ENCODE measurements at places on chromosomes 5 and 9. TPM values are rescaled to one million over a fixed set of nuclear protein-coding genes. Genes with fewer than 3 reads are reported as not detected.

GRCh38 chr5:65338606-65339151, 143.0 kb downstream of the ADAMTS6 start:
- no peak for DNase-seq

- DNase-seq, result no peak
Observed at GRCh38 chr9:130137081-130137640, 35.0 kb upstream of the NCS1 start.

DNA sequence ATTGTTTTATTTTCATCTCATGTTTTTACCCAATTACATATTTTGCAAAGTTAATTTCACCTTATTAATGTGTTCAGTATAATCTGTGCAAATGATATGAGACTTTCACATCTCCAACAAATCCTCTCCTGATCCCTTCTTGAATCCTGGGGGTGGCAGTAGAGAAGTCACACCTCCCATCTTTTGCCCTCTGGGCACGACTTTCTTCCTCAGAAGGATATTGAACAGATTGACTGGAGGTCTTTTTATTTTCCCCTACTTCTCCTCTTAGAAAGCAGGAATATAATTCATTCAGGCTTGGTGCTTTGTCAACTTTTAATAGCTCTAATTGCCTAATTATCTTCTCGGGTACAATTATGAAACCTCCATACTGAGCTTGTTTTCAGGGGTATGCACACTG, 1037.1 kb upstream of the NUDT12 start:
- DNase-seq, result no peak

DNA sequence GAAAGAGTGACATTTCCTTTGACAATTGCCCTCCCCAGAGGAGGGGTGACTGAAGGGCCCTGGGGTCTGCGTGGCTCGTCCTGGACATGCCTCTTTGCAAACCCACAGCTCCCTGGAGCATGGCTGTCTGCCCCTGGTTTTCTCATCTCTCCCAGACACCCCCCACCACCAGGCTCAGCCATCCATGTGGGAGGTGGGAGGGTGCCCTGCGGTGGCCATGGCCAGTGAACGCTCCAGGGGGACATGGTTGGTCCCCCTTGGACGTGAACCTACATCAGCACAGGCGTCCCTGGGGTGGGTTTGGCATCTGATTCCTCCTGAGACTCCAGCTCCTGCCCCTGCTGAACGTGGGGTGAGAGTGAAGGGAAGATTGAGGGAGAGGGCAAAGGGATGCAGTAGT, 67.7 kb upstream of the LMX1B start:
- DNase-seq, result no peak

DNA sequence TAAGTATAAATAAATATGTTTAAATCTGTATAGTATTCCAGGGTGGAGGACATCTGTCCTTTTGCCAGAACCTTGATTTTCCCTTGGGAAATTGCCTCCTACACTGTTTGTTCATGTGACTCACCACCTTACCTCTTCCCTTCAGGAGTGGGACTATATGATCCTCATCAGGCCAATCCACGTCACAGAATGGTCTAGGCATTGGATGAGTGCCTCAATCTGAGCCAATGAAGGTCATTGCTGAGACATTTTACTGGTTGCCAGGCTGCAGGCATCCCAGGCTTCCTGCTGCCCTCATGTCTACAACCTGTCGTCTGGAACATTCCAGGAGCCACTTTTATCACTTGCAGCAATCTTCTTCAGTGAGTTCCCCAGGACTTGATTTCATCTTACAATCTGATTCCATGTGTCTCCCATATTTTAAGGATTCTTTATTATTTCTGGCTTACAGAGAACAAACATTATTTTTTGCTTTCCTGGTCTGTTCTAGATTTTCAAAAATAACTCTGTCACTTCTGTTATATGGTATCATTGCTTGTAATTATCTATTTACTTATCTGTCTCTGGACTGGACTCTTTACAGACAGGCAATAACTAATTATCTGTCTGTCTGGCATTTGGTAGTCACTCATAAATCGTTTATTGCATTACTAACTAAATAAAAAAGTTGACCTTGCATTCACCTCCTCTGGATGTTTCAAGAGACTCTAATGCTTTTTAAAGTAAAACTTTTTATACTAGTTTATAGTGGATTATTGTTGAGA, 107.3 kb upstream of the APC start:
- no peak for DNase-seq

GRCh38 chr5:167982-168660, 23.2 kb upstream of the LRRC14B start:
- peak; percentile 69 for DNase-seq

GRCh38 chr5:126535856-126536545, 59.0 kb downstream of the ALDH7A1 start:
- DNase-seq, result no peak

GRCh38 chr5:69090158-69090557, 3.7 kb upstream of the SLC30A5 start:
- no peak for DNase-seq

DNA sequence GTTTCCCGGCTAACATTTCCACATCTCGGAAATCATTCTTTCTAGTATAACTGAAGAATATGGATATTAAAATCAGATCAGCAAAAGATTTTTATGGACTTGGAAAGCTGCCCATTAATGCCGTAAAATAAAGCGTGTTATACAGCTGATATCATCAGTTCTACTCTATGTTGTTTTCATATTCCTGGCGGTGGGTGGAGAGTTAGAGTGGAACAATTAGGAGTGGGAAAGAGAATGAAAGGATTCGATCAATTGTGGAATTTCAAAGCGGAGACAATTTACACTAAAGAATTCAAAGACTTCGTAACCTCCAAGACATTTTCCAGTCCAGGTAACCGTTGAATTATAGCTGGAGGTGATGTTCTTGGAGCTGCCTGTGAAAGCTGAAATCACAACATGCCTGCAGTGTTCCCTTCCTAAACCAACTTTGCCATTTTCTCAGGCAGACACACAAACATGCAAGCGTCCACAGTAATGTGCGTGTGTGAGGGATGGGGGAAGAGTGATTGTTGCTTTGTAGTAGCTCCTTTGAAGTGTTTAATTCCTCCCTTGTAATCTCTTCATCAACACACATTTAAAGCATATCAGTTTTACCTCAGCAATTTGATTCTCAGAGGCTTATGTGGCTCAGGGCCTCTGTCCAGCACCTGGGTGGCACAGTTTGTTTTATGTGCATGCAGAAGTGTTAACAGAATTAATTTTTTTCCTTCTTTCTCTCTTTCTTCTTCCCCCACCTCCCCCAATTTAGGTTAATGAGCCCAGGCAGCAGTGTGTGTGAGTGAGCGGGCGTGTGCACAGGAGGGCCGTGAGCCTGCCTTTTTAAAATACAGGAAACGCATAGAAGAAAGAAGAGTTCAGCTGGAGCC, 544.1 kb downstream of the RAB3C start:
- DNase-seq, result peak; percentile 88

DNA sequence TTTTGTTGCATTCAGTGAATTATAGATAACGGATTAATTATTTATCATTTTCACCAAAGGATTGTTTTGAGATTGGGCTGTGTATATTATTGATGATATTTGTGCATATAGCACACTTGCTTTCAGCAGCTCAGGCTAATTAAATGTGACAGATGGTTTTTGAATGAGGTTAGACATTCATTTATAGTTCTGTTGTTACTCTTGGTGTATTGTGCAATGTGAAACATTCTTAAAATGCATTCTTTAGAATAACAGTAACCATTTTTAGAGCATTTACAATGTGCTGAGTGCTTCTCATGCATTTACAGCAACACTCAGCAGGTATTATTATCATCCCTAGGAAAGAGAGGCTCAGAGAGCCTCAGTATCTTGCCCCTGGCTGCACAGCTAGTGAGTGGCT, 23.8 kb downstream of the NANS start:
- no peak for DNase-seq

GRCh38 chr9:127561491-127562278, 50.4 kb upstream of the STXBP1 start:
- DNase-seq, result no peak

GRCh38 chr9:35903049-35903448, 3.0 kb upstream of the HRCT1 start:
- no peak for DNase-seq

DNA sequence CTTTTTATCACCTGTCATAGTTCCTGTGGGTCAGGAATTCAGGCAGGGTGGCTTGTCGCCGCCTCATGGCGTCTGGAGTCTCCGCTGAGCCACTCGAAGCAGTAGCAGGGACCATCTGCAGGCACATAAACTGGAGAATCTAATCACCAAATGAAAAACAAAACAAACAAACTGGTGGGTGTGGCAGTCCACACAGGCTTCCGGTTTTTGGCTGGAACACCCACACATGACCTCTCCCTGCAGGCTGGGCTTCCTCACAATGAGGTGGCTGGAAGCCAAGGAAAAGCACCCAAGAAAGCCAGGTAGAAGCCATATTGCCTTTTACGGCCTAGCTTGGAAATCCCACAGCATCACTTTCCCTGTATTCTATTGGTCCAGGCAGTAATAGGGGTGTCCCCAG, 197.0 kb downstream of the SYK start:
- DNase-seq, result no peak

GRCh38 chr5:147661541-147661940, 121.0 kb downstream of the JAKMIP2 start:
- DNase-seq, result no peak

- no peak for DNase-seq
Observed at GRCh38 chr5:169808118-169808581, 171.1 kb downstream of the DOCK2 start.

DNA sequence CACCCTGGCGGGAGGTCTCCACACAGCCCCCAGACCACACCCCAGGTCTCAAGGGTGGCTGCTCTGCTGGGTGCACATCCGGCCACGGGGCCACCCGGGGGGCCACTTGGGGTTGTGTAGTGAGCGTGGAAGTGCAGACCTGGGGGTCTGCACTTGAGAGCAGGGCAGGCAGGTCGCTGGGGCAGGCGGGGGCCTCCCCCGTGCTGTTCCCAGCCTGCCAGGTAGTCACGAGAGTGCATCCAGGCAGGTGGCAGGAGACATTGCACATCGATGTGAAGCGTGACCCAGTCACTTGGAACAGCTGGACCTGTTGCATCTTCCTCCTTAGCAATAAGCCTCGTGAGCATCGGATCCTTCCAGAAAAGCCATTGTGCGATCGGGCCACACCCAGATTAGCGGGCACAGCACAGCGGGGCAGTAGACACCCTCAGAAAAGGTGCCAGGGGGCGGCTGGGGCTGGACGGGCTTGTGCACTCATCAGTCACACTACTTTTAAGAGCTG, 4.8 kb upstream of the ENTPD8 start:
- no peak for DNase-seq

- DNase-seq, result no peak
Observed at GRCh38 chr5:56825222-56825824, 10.0 kb downstream of the MAP3K1 start.

DNA sequence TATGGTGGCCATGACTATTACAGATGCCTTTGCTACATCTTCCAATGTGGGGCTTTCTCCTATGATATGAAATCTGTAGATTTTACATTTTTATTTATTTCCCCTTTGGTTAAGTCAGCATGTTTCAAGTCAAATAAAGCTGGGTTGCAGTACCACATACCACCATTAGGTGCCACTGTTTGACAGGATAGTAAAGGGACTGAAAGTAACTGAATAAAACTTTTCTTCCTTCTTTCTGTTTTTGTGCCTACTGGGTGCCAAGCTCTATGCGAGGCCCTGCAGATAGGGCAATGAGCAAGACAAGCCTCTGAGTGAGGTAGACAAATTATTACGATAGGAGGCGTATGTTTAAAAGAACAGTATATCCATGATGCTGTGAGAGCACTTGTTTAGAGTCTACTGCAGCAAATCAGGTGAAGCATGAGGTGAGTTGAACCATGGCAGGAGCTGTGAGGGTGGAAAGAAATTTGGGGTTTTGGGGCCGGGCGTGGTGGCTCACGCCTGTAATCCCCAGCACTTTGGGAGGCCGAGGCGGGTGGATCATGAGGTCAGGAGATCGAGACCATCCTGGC, 64.8 kb downstream of the GDNF start:
- DNase-seq, result no peak

DNA sequence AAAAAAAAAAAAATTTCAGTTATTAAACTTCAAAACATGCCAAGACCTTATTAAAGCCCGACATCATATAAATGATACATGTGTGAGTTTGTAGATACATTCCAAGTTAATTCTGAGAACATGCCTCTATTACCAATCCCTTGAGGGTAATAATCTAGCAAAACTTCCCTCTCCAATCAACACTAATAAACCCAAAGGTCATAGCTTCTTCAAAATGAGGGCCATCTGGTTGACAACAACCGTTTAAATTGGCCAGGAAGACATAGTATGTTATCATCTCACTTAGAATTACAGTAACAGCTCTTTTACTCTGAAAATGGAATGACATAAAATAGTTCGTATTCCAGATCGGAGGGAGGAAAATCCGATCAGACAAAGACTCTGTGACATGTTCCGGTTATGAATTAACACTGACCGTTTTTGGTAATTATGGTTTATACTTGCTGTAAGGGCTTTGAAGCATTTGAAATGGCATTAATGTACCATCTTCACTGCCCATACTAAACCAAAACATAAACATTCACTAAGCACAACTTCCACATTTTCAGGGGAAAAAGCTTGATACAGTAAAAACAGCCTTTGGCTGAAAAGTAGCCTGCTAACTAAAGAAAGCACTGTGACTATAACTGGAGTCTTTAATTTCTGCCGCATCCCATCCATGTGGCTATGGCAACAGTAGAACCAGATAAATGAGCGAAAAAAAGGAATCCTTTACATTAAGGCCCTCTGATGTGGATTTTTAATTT, 50.3 kb downstream of the ANKH start:
- DNase-seq, result no peak

- DNase-seq, result peak; percentile 62
Observed at GRCh38 chr5:65948115-65948747, 21.9 kb downstream of the ERBIN start.

GRCh38 chr5:39428640-39429039, 3.9 kb upstream of the DAB2 start:
- DNase-seq, result no peak

- no peak for DNase-seq
Observed at GRCh38 chr9:92440751-92441046, 16.4 kb upstream of the OMD start.

GRCh38 chr5:176846335-176847140, 36.2 kb downstream of the UNC5A start:
- no peak for DNase-seq

Gene ARHGEF37
- 9.1 TPM for total RNA-seq

Gene GPX3
- total RNA-seq, result 99.0 TPM

Gene RMRP
- total RNA-seq, result 39,735 TPM

Gene C9
- not detected for total RNA-seq

Gene ROPN1L
- total RNA-seq, result 34.8 TPM

Gene SPAAR
- total RNA-seq, result 3.7 TPM

Gene MBLAC2
- total RNA-seq, result 6.5 TPM

Gene UBTD2
- total RNA-seq, result 11.7 TPM

Gene BARHL1
- total RNA-seq, result not detected

Gene RC3H2
- 37.7 TPM for total RNA-seq

Gene GABBR2
- 0.40 TPM for total RNA-seq
